ENCODE measurements at places on chromosomes 4 and X.

DNA sequence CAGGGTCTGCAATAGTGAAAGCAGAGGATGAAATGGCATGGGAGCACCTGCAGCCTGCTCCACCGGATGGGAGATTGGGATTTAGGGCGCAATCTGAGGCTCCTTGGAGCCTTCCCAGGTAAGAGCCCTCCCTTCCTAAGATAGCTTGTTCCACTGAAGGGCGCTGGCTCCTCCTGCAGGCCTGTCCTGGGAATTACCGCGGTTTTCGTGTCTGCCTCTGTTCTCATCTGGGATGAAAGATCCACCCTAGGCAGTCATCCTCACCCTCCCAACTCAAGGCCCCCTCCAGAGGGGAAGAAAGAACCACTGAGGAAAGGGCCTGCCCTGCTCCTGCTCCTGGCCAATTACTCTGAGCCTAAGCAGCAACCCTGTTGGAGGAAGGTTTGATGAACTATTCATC, 547.5 kb downstream of the SMARCA1 start:
- peak; percentile 6 for DNase-seq

- DNase-seq: no peak
These were observed 490 bp upstream of the PDZD4 start for GRCh38 chrX:153830640-153831428.

DNA sequence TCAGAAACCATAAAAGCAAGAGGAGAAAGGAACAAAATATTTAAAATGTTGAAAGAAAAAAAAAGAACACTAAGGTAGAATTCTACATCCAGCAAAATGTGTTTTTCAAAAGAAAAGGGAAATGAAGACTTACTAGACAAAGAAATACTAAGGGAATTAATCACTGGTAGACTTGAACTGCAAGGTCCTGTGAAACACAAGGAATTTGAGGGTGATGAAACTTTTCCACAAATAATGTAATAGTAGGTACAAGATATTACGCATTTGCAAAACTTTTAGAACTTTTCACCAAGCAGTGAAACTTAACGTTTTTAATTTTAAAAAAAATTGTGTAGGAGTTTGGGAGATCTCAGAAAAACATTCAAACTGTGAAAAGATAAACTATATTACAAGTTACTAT, 180.3 kb upstream of the MAGEB16 start:
- DNase-seq: no peak

DNA sequence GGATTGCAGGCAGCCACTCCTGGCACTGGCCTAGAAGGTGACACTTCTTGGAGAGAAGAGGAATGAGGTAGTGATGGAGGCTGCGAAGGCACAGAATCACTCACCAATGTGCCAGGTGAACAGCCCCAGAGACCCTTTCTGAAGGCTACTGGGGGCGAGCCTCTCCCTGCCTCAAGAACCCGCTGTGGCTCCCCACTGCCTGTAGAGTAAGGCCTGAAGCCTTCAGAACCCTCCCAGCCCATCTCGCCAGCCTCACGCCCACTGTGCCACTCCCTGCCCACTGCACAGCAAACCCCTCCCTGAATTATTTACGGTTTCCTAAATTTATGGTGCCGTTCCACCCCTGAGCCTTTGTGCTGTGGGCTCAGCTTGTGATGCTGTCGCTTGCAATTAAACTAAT, 24.2 kb upstream of the SORCS2 start:
- no peak for DNase-seq

- DNase-seq: no peak
These were observed 98.7 kb downstream of the GLUD2 start for GRCh38 chrX:121146059-121146628.

DNA sequence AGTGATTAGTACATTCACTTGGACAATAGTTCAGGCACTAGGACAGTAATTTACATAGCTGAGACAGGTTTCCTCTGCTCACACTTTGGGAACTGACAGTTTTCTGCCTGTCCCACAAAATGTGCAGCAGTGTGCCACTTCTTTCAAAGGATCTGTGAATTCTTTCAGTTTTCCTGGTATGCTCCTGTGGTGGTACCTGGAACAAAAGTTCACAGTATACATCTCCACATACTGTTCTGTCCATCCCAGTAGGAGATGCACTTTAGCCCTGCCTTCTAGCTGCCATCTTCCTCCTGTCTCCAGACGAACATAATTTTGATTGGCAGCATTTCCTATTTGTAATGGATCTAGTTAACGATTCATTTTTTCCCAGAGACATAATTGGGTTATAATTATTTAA, 360.8 kb upstream of the CXorf51B start:
- DNase-seq: no peak

DNA sequence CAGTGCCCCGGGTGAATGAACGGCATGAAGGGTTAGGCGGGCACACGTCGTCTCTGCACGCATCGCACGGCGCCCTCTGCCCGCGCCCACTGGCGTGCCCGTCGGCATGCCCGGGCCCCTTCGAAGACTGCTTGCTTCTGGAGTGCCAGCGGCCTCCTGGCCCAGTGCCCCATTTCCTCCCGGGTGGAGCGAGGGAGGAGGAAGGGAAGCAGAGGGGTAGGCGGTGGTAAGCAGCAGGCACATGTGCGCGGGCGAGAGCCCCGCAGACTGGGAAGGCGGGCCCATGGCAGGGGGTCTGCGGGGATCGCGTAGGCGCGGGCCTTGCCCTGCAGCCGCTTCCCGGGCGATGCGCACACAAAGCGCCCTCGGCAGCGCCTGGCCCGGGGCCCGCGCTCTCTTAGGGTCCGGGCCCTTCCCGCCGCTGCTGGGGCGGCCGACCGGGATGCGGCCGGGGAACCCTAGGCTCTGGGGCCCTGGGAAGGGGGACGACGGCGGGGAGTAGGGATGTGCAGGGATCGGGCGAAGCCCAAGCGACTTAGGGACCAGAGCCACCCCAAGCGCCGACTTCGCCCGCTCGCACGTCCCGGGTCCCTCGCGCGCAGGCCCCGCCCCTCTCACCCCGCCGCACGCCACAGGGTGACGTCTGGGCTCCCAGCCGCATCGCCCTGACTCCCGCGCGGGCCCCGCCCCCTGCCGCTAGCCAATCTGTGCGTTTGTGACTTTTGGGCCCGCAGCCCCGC, 866 bp upstream of the EMD start:
- peak; percentile 49 for DNase-seq

DNA sequence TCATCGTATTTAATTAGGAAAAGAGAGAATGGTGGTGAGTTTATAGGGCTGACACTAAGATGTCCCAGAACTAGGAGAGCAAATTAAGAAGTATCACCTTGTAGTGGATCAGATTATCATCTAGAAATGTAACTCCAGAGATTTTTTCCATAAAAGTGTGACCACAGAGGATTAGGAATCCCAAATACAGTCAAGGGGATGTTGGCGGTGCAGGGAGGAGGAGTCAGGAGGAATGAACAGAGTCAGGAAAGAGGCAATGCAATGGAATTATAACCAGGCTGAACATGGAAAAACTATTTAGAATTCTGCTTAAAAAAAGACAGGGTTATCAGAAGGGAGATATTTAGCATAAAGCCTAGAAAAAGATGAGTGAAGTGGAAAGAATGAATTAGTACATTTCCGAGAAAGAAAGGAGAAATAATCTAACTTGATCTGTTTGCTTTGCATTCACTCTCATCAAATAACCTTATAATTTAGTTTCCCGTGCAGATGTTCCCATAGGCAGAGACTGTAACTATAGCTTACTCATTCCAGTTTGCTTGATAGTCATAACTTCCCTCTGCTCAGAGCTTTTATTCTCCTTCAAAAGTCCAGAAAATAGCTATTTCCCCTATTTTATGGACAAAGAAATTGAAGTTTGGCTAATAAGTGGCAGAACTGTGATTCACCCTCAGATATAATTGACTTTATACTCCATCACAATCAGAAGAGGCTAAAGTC, 56.4 kb downstream of the SCFD2 start:
- DNase-seq: no peak

DNA sequence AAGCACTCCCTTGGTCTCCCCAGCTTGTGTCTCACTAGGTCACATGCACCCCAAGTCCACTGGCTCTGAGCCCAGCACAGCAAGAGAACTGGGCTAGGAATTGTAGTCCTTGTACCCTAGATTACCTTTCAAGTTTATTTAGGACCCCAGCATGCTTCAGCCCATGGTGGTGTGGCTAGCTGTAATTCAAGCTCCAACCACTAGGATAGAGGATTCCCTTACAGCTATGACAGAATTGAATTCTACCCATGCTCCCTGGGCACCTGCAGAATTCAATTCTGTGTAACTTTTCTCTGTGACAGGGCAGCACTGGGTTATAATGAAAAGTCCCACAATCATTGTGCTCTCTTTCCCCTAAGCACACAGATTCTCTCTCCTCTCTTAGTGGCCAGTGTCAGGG, 253.8 kb upstream of the DMD start:
- DNase-seq: no peak

DNA sequence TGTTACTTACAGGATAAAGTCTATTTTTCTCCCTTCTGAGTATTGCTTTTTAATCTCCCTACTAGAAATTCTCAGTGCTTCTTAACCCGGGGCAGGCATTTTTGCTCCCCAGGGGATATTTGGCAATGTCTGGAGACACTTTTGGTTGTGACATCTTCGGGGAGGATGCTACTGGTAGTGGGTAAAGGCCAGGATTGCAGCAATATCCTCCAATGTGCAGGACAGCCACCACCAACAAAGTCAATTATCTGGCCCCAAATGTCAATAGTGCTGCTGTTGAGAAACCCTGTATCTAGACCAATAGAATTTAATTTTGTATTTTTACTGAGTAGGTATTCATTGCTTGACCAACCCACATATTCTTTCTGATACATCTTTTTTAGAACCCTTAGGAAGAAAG, 669.5 kb upstream of the MAGEB2 start:
- no peak for DNase-seq

DNA sequence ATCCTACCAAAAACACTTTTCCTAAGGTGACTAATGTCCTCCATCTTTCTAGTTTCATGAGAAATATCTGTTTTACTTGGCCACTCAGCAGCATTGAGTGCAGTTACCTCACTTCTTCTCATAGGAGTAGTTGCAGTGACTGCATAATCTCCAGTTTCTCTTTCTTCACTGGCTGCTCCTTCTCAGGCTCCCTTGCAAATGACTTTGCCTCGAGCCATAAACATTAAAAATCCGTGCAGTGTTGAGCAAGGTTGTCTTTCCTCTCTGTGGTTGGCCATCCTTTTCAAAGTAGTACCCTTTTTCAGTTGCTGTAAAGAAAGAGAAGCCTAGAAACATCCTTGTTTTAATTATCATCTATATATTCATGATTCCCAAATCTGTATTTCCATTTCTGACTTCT, 10.2 kb upstream of the PRKG2 start:
- no peak for DNase-seq

DNA sequence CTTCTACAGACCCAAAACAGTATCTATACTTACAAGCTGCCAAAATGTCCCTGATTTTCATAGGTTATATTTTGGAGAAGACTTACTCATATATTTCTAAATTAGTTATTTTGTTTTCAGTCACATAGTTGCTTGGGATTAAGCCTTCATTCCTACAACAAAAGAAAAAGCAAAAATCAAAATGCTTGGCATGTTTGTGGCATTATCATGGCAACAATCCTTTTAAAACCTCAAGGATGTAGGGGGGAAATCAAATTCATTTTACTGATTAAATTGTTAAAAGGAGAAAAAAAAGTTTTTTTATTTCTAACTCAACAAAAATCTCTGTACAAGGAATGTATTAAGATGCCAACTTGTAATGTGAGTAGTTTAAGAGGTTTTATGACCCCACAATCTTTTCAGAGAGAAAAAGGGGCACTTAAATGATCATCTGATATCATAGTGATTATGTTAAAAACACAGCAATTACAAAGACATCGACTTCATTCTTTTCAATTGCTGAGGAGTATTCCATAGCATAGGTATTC, 23.5 kb downstream of the TXK start:
- no peak for DNase-seq

DNA sequence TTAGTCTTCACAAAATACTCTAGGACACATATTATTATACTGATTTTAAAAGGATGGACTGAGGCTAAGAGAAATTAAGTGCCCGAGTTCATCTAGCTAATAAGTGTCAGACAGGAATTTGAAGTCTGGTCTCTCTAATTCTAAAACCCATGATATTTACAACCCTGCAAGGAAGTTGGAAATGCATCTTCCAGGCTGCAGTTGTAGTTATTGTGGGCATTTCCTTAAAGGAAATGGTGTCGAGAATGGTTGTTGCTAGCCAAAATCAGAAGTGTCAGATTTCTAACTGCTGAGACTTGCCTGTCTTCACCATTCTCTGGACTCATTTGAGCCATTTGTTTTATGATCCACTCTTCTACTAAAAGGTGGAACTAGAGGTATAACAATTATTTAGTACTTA, 82.5 kb downstream of the FAT4 start:
- no peak for DNase-seq

- peak; percentile 38 for DNase-seq
These were observed 18.6 kb downstream of the TRIM2 start for GRCh38 chr4:153222707-153223426.

- no peak for DNase-seq
These were observed 85.0 kb downstream of the FAM193A start for GRCh38 chr4:2621419-2621818.

DNA sequence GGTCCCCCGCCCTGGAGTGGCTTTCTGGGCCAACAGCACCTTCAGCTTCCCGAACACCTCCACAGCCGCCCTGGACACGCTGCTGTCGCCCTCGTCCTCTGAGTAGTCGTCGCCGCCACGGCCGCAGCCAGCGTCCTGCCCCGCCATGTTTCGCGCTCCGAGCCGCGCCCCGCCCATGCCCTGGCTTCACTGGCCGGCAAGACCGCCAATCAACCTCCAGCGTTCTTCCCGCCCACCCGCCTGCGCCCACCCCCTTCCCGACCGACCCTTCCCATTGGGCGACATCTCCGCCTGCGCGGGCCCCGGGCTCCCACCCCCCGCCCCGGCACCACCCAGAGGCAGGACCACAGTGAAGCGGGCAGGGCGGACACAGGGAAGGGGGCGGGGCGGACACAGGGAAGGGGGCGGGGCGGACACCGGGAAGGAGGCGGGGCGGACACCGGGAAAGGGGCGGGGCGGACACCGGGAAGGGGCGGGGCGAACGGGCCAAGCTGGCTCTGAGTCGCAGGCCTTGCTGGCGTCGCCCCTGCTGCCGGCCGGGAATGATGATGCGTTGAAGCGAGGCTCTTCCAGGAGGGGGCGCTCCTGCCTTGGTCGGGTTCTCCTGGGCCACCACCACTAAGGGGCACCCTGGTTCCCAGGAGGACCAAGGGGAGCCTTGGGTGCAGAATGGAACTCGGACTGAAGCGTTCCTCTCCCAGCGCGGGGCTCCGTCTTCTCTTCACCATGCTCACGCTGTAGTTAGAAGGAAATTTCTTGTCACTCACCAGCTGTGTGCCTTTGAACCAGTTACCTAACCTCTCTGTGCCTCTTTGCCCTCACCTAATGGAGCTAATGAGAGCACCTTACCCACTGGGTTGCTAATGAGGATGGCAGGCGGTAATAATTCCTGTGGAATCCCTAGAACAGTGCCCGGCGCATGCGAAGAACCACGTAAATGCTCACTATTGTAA, at the start of gene HAUS7:
Gene HAUS7 (minus strand): TSS at position 166 of the 953 bp plus-strand sequence. CDS start 19 bp downstream, at position 147.
- DNase-seq: peak; percentile 71
